T-helper 2 cell treated with Interferon-gamma antibody and Interleukin-4, amounts not matched to agents 5 μg/mL and 100 μg/mL, for 36 hours (primary cell): ENCODE measurements at places on chromosomes 5 and 9.

DNA sequence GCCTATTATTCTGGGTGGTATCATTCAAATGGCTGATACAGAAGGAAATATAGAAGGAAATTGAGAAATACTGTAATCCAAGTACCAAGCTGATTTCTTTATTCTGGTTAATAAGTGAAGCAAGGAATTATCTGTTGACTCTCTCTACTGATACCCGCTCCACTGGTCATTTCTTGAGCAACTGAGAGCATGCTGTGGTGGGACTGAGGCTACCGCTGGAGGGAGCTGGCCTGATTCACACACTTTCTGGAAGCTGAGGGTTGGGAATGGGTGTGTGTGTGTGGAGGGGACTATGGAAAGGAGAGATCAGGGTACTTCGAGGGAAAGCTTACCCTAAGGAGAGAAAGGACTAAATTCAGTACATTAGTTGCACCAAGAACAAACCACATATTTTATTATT lies 104.1 kb downstream of the UGCG start:
- no peak for DNase-seq

DNA sequence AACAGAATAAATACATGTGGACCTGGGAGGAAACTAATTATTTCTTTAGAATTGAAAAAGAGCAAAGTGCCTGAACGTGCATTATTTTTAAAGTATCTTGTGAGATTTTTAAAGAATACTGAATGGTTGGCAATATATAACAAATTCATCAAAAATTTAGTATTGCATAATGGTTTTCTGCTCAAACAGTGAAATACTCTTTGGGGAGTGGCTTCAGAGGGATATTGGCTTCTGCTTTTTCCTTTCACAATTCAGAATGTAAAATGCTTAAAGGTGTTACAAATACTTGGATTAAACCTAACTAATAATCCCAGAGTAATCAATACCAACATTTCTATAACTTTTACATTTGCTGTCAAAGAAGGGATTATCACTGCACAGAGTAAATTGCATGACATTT lies 379.3 kb upstream of the CHD1 start:
- DNase-seq: no peak

DNA sequence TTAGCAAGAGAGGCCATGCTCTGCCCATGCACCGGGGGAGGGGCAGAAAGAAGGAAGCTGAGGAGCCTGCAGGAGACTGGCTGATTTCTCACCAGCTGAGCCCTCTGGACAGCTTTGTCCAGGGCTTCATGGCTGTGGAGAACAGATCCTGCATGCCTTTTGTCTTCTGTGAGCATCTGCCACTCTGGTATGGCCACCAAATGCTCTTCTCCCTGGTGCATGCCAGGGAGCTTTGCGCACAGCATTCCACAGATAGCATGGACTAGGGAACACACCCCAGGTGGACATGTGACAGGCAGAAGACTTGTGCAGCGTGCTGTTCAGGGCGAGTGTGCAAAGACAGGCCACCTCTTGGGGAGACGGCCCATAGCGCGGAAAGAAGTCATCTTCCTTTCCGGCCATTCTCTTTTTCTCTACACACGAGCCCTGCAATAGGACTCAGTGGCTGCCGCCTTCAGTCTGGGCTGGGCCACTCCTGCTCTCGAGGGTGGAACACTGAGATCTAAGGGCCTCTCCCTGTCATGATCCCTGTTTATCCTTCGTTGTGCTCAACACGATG lies 56.7 kb downstream of the GADD45G start:
- no peak for DNase-seq

- DNase-seq: no peak
Observed at GRCh38 chr5:87770016-87770570, 357.4 kb upstream of the CCNH start.

GRCh38 chr9:7211657-7212056 lies 453.9 kb downstream of the KDM4C start:
- DNase-seq: no peak

- no peak for DNase-seq
Observed at GRCh38 chr5:75020016-75020656, 32.2 kb downstream of the GCNT4 start.

- no peak for DNase-seq
Observed at GRCh38 chr5:177981296-177982071, 14.6 kb downstream of the PROP1 start.

DNA sequence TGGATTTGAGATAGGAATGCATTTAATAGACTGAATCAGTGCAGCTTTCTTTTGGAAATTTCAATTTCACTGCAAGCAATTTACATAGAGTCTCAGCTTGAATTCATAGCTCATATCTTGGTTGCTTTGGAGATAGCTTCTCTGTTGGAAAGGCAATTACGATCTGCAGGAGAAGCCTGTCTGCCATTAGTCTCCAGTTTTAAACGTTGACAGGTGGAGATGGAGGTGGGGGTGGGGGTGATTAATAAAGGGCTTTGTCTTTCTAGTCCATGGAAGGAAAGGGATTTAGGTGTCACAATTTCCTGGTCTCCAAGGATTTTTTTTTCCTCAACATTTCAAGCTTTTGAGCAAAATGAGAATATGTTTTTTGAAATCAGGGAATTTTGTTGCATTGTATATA lies 184.7 kb downstream of the CARTPT start:
- no peak for DNase-seq
